ENCODE measurements at places on chromosomes 11 and 22. TPM values are rescaled to one million over a fixed set of nuclear protein-coding genes. Genes with fewer than 3 reads are reported as not detected.
A peak's percentile ranks its signal among the peaks of the same experiment; 100 is the strongest.

GRCh38 chr11:9790703-9791102 is 126.8 kb downstream of the SWAP70 start:
- DNase-seq: no peak

DNA sequence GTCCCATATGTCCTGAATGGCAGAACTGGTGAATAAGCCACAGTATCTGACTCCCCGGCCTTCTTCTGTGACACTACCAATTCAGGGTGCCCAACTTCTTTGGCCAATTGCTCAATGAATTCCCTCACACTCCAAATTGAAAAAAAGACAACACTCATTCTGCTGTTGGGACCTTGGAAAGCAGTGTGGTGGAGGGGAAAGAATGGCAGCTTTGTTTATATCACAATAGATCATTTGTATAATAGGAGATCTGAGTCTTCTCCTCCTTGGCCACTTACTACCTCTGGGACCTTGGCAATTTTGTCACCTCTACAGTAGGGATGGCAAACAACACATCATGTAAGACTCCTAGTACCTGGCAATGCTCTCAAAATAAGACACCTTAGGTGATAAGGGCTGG is 64.6 kb downstream of the OPCML start:
- DNase-seq: no peak

The ISX gene
- not detected for polyA plus RNA-seq

The ACRV1 gene
- polyA plus RNA-seq: not detected

- DNase-seq: no peak
Measured at GRCh38 chr22:44088976-44089570, 65.0 kb downstream of the PARVB start.

DNA sequence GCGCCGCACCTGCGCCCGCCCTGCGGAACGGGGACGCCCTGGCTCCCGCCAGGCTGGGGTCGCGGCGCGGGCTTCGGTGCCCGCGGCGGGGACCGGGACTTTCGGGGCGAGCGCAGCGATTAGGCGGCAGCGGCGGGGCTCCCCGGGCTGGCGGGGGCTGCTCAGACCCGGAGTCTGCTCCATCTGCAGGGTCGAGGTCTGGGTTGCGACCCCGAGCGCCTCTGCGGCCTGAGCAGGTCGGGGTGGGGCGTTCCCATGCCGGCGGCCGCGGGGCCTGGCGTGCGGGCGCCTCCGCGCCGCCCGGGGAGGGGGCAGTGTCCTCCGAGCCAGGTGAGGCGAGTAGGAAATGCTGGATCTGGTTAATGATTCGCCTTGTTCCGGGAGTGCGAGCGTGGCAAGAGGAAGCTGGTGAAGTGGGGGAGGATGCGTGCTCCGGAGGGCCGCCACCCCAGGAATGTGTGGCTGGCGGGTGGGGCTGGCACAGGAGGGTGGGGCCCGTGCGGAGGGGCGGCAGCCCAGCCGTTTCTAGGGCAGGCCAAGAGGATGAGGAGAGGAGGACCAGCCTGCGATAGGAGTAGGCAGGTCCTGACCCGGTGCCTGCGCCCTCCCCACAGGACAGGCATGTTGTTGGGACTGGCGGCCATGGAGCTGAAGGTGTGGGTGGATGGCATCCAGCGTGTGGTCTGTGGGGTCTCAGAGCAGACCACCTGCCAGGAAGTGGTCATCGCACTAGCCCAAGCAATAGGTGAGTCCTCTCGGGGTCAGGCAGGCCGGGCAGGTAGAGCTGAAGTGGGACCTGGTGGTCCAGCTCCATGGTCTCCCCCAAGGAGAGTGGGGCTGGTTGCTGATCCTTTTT is 606 bp downstream of the RASSF7 start:
- peak; percentile 96 for DNase-seq

DNA sequence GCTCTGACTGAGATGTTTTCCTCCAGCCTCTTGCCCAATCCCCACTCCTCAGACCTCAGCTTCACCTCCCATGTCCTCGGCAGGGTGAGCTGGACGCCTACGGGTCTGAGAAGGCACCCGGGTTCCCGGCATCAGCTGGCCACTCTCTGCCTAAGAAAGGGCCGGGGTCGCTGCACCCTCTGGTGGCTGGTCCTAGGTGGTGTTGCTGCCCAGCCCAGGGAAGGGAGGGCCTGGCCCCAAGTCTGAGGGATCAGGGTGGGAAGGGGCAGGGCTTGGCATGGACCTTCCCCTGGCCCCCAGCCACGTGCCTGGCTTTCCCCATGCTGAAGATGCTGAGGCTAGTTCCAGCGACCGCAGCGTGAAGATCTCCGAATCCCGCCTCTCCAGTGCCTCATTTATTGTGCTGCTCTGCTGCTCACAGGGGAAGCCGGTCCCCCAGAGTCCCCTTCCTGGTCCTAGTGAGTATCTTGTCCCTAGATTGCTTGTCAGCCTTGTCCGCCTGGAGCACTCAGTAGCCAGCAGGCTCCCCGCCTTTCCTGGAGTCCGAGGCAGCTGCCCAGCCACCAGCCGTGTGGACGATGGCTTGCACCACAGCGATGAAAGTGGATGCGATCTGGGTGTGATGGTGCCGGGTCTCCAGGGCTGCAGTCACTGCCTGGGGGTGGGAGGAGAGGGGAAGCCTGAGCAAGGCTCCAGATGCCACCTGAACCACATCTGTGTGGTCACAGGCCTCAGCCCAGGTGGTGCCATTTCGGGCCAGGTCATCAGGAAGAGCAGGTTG is 2.9 kb upstream of the GGT5 start:
- DNase-seq: peak; percentile 93

GRCh38 chr22:45208993-45209838 is 31.5 kb downstream of the KIAA0930 start:
- DNase-seq: no peak

DNA sequence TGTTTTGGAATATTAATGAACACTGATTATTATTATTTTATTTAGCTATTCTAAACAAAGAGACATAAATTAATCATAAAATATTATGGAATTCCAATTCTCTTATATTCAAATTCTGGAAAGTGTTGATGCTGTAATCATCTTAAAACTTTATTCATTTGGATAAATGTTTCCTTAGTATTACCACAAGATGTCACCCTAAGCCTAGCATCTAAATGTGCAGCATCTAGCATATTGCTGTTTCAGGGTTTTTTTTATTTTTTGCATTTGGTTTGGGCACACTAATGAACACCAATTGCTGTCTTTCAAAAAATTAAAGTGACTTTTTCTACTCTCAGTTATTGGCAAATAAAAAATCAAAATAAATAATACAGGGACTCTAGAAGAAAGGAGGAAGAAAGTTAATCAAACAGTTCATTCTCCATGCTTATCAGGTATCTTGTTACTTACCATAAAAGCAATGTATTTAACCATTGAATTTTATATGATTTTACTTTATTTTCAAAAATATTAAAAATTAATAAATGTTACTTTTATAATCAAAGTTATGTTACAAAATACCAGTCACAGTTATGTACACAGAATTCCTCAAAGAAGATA is 31.8 kb downstream of the DLG2 start:
- DNase-seq: no peak

The MYEOV gene
- 41.5 TPM for polyA plus RNA-seq

GRCh38 chr22:25360891-25361645 is 141.6 kb downstream of the CRYBB2 start:
- no peak for DNase-seq

GRCh38 chr11:74739546-74740270 is 8.5 kb upstream of the CHRDL2 start:
- peak; percentile 57 for DNase-seq

- DNase-seq: no peak
Measured at GRCh38 chr22:50417411-50418210, 57.2 kb downstream of the SBF1 start.

DNA sequence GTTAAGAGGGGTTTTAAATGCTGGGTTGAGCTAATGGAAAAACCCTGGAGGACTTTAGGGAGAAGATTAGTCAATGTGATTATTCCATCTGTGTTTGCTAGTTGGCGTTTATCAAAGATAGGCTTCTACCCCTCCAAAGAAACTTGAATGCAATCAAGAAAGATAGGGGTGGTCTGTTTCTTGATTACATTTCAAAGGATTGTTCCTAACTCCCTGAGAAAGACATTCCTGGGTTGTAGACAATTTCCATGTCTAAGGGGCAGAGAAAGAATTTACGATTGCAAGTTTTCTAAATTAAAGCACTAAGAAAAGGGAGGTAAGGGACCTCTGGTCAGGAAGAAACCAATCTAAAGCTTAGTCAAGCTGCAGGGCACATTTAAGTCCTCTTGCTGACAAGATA is 2268.7 kb downstream of the LRRC4C start:
- DNase-seq: no peak

DNA sequence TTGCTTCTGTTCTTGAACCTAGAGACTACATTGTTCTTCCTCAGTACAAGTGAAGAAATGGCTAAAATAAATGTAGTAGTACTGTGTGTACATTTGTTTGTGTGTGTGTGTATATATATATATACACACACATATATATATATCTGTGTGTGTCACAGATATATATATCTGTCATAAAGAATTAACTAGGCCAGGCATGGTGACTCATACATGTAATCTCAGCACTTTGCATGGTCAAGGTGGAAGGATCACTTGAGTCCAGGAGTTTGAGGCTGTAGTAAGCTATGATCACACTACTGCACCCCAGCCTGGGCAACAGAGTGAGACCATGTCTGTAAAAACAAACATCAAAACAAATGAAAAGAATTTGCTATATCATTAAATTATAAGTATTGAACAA is 164.8 kb downstream of the DYNC2H1 start:
- DNase-seq: no peak

The FGF4 gene
- not detected for polyA plus RNA-seq

GRCh38 chr11:63558459-63559157 is 4.6 kb downstream of the PLAAT2 start:
- DNase-seq: no peak

- peak; percentile 92 for DNase-seq
Measured at GRCh38 chr11:121466063-121466794, 13.5 kb upstream of the SORL1-AS1 start.

The MCM5 gene
- polyA plus RNA-seq: 13.0 TPM

DNA sequence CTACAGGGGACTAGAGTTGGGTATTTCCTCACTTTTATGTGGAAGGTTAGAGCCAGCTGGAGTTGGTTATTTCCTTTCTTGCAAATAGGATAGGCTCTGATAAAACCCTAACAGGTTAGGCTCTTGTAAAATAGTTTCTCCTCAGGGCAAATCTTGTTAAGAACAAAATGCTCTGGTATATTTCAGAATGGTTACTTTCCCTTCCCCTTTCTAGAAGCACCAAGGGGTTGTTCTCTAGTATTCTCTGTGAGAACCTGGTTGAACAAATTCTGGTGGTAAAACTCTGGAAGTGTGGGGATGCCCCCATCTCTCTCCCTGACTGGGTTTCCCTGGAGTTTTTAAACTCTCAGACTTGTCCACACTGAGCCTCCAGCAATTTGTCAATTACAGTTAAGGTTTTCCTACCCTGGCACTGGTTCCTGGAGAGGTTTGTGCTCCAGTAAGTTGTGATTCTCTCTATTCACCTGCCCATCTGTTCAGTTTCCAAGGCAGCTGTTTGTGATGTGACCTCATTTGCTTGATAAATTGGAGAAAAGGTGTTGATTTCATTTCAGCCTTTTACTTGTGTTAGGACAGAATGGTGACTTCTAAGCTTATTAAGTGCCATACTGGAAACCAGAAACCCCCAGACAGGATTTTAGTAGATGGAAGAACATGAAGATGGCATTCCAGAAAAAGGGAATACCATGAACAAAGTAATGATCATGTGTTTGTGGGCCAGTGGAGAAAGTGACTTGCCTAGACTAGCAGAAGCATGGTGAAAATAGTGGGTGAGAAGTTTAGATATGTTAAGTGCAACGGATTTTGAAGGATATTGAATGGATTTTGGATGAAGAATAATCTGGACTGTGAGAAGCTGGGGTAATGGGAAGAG is 64.6 kb downstream of the EXT2 start:
- no peak for DNase-seq

DNA sequence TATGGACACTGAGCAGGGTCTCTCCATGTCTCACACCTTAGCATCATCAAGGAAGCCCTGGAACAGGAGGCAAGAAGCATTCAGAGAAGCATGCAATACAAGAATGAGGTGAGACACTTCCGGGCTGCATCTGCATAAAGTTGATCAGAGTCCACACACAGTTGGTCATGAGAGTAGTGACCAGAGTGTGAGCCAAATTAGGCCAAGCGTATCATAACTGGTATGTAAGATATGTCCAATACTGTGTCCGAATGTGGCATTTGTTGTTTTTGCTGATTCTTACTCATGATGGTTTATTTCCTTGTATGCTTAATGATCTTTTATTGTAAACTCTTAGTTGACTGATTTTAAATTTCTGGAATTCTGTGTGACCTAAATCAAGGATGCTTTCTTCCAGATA is 315.7 kb downstream of the INSC start:
- no peak for DNase-seq

The DNAJB7 gene
- polyA plus RNA-seq: not detected

The NCF4 gene
- 7.3 TPM for polyA plus RNA-seq

DNA sequence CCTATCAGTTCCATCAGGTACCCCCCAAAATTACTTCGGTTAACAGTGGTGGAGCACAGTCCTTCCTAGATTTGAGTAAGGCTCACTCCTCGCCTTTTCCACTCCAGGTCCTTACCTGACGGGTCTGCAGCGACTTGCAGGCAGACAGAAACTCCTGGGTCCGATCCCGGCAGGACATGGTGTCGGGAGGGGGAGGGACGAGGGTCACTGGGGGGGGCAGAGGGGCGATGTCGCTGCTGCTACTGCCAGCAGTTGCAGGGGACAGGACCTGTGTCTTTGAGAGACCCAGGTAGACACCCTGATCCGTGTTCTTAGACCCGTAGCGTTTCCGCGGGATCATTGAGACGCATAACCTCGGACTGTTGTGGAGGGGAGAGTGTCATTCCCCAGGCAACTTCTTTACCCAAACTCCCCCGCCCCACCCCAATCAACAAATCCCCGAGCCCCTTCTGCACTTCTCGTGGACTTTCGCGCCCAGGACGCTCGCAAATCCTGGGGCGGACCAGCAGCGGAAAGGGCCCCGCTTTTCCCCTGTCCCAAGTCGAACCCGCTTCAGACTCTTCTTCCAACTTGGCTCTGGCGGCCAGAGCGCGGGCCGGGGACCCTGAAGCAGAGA is 839 bp downstream of the STX5 start:
- no peak for DNase-seq
